ENCODE measurements at places on chromosomes 6 and 20.
A peak's percentile ranks its signal among the peaks of the same experiment; 100 is the strongest.

- DNase-seq, result peak; percentile 66
Observed at GRCh38 chr6:116971959-116972358, 94.9 kb downstream of the RFX6 start.

GRCh38 chr6:129353067-129353466 lies 356.9 kb downstream of the ARHGAP18 start:
- DNase-seq, result peak; percentile 91

DNA sequence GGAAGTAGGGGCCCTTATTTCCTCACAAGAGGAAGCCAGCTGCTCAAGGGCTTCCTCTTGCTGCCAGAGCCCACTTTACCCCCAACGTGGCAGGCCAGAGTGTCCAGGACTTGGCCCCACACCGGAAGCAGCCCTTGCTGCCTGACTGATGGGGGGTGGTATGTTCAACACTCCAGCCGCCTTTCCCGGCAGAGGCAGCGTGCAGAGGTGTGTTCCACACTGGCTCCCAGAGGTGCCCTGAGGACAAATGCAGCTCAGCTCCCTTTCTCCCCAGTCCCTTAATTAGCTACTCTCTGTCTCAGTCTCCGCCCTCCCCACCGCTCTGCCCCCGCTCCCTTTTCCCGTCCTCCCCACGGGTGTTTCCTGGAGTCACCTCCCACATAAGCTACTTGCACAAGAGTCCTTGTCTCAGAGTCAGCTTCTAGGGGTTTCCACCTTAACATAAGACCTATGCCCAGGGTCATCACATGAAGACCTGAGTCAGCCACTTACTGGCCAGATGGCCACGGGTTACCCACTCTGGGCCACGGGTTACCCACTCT lies 61.7 kb upstream of the SHLD1 start:
- peak; percentile 19 for DNase-seq

DNA sequence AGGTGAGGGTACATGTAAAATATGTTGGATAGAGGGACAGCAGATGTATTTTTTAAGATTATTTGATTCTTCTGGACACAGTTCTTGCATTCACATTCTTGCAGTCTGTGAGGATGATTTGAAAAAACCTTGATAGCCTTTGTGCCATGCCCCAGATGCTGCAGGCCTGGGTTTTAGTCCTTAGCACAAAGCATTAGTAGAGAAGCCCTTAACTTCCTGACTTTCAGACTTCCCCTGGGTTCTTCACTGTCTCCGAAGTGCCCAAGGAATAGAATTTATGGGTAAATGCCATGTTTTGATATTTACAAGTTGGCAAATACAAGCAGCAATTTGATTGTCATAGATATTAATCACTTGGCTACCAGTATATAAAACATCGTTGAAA lies 67.6 kb upstream of the SUPT3H start:
- DNase-seq, result no peak

- DNase-seq, result peak; percentile 57
Observed at GRCh38 chr20:63520934-63521601, 503 bp downstream of the PPDPF start.

DNA sequence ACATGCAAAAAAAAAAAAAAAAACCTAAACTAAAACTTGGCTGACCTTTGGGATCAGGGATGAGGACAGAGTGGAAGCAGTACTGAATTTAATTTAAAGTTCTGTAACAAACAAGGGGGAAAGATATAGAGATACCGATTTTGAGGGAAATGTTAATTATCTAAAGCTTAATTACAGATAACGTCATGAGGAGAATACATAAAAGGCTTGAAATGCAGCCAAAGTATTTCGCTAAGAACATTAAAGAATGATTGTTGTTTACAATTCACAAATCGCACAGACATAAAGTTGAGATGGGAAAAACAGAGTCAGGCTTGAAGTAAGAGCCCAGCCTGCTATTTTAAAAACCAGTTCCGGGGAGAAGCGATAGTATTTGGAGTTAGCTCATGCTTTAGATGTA lies 208.0 kb upstream of the SASH1 start:
- DNase-seq, result no peak

- DNase-seq, result no peak
Observed at GRCh38 chr6:34491091-34491430, 25.2 kb downstream of the PACSIN1 start.

DNA sequence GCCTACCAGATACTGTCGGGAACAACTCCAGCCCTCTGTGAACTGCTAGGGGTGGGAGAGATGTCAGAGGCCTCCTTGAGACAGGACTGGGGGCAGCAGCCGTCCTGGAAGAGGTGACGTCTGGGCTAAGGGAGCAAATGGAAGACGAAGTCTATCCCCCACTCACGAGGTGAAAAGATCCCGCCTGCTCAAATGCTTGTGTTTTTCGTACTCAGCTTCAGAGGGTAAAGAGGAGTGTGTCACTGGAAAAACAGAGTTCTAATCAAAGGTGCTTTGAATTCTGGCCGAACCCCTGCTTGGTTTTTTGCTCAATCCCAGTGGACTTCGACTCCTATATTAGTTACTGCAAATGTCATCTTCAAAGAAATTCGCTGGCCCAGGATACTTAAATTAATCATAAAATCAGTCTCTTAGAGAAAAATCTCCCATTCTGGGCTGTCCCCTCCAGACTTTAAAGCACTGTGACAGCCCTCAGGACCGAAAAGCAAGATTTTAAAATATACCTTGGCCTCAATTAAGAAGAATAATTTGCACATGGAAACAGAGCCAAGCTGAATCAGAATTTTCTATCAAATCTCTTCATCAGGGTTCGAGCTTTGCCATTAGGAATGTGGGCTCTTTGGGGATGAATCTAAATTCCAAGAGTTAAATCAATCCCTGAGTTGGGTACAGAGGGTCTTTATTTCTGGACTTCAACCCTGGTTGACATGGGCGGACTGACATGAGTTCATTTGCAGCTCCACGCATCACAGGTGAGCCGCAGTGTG lies 61.8 kb upstream of the AFDN start:
- no peak for DNase-seq

GRCh38 chr6:10401004-10401536 lies 13.8 kb downstream of the TFAP2A start:
- no peak for DNase-seq

- DNase-seq, result no peak
Observed at GRCh38 chr20:44450281-44450889, 25.3 kb upstream of the TTPAL start.

DNA sequence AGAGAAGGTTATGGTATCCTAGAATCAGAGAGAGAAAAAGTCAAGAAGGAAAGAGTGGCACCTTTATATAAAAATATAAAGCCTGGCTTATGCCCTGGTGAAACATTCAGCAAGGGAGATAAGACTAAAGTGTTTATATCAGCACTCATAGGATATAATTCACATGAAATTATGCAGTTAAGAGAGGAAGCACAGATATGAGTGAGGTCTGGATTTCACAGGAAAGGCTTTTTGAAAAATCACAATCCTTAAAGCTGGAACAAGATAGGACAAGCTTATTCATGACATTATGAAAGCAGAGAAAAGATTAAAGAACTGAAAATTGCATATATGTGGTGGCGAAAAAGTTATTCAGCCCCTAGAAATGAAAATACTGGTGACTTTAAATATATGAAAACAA lies 181.2 kb upstream of the FLRT3 start:
- no peak for DNase-seq

- DNase-seq, result no peak
Observed at GRCh38 chr6:108501559-108501958, 59.2 kb upstream of the FOXO3 start.

DNA sequence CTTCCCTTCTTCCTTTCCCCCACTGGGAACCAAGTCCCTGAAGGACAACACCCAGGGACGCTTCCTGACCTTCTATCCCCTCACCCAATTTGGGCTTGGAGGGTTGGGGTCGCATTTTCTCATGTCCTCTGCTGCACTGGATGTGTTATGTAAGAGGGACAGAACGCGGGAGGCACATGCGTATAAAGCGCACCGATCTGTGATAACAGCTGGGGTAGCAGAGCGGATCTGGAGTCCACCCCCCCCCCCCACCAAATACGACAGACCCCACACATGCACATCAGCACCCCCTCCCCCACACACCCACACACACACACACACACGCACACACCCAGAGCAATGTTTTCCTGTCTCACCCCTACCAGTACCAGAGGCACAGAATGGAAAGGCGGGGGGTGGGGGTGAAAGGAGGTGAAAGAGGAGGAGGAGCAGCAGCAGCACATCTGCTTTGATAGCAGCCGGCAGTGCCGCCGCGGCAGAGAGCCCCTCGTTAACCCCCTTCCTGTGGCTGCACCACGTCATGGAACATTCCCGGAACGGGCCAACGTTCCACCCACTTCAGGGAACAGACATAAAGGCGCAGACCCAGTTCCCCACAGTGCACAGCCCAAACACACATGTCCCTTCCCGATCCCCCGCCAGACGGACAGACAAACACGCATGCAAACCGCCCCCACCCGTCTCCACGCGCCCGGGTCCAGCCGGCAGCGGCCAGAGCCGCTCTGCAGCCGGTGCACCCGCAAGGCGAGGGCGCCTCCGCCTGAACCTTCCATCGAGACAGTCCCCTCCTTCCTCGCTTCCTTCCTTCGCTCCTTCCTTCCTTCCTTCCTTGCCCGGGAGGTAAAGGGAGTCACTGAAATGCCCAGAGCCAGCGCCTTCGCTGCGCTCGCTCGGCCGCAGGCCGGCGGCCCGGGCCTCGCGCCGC lies 590 bp downstream of the HIVEP2 start:
- DNase-seq, result peak; percentile 85

- DNase-seq, result no peak
Observed at GRCh38 chr6:56624046-56624727, 18.5 kb downstream of the DST start.

GRCh38 chr6:43803783-43804549 lies 34.0 kb downstream of the VEGFA start:
- no peak for DNase-seq

DNA sequence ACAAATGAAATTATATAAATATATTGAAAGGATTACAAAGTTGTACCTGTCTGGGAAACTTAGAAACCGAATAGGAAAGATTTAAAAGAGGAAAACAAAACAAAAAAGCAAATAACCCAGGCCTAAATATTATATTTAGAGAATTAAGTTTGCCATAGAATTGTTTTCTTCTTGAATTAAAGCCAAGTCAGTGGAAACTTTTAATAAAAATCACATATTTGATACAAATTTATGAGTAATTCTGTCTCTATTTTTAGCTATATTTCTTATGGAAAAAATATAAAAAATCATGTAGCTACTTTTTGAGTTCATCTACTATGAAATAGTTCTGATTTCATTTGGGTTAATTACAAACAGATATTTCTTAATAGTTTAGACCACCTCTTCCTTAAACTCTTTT lies 470.2 kb upstream of the HSF2 start:
- DNase-seq, result no peak

DNA sequence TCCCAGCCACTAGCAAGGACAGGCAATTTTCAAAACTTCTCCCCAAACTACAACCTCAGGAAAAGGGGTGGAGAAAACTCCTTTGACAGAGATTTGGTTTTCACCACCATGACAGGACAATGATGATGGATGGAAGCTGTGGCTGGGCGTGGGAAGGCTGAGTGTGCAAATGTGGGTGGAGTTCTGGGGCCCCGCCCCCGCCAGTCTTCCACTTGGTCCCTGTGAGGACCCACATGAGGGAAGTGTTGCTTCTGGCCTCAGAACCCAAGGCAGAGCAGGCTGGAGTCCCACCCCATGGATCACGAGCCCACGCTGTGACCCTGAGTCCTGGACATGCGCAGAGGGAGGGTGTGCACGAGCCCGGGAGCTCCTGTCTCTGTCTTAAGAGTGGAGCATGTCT lies 21.5 kb upstream of the MRGBP start:
- no peak for DNase-seq

DNA sequence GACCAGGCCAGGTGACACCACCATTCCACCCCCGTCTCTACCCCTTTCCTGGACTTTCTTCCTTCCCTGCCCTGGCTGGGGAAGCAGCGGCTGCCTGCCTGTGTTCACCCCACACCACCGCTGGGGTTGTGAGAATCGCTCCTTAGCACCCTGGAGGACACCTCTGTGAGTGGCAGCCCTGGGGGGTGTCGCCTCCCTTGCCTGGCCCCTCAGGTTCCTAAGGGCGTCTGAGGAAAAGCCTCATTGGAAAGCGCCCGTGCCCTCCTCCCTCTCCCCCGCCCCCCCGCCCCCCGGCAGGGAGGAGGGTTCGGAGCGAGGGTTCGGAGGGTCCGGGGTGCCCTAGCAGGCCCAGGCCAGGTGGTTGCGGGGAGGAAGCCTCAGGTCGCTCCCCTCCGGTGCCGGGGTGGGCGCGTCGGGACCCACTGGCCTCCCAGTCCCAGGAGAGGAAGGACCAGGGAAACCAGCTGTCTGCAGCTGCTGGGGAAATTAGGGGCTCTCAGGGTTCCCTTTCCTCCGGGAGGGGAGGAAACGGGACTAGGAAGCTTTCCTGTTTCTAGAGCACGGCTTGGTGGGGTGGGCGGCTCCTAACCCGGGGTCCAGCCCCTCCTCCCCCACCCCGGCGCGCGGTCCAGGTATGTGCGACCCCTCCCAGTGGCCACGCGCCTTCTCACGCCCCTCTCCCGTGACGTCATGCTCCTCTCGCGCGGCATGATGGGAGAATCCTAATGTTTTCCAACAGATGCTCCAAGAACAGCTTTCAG lies at the start of gene PHACTR3:
TSS of gene PHACTR3 (plus strand) at position 760 of the 761 bp plus-strand sequence. CDS start 475 bp downstream, outside the sequence.
- DNase-seq, result no peak

DNA sequence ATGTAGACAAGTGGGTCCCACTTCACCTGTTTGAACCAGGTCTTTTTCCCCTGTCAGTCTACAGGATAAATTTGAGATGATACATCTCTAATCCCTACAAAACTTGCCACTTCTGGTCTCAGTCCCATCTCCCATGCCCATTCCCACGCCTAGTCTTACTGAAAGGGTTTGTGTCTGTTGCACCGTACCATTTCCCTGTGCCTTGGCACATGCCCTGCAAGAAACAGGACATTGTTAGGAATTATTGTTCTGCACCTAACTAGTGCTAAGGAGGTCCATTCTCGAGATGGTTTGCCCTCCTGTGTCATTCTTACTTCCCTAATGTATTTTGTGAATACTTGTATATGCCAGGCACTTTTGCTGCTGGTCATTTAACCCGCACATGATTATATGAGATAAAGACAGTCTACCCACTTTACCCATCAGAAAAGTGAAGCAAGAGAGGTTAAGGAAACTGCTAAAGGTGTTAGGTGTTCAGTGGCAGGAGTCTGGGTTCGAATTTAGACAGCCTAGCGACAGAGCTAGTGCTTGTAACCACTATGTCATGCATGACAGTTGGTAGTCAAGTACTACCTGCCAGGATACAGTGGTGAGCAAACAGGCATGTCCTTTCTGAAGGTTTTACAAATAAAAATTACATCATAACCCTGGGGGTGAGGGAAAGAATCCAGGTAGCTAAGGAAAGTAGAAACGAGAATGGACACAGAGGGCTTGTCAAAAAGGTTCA lies 12.7 kb downstream of the FAM217A start:
- DNase-seq, result no peak

- no peak for DNase-seq
Observed at GRCh38 chr6:46882645-46883044, 39.1 kb downstream of the ADGRF5 start.

DNA sequence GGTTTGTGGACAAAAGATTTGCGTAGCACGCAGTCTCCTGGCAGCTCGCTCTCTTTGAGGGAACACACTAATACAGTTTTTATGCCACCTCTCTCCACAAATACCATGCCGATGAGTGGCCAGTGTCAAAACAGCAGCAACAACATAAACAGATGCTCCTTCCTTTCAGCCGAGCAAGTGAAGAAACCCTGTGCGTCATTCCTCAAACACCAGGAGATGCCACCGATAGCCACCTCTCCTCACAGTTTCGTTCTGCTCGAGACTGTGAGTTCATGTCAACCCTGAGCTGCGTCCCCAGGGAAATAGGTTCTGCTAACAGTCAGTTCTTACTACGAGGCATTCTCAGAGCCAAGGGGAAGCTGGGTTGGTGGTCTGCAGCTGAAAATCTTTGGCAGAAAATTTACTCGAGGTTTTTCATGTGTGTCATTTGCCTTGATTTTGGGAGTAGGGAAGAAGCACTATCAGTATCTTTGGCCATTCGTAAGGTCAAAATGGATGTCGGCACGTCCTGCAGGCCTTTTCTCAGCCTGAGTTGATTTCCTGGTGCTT lies 59.9 kb downstream of the EYA2 start:
- no peak for DNase-seq

All from dermis blood vessel endothelial cell (primary cell).